ENCODE measurements at places on chromosomes 16 and 17.

GRCh38 chr17:39925282-39926134 lies 1.9 kb downstream of the ORMDL3 start:
- DNase-seq: no peak

DNA sequence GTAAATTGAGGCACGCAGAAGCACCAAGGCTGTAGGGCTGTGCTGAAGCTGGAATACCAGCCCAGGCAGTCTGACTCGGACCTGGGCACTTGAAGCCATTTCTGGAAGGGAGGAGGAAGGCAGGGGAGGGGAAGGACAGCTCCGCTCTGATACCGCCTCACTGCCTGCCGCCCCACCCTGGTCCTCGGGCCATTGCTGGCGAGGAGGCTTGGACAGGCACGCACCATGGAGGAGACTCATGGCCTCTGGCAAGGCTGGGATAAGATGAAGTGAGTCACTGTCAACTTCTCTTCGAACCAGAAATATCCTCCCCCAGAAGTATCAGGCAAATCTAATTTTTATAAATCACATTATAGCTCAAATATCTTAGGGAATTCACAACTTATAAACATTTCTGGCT lies 81.3 kb downstream of the SDK2 start:
- no peak for DNase-seq

DNA sequence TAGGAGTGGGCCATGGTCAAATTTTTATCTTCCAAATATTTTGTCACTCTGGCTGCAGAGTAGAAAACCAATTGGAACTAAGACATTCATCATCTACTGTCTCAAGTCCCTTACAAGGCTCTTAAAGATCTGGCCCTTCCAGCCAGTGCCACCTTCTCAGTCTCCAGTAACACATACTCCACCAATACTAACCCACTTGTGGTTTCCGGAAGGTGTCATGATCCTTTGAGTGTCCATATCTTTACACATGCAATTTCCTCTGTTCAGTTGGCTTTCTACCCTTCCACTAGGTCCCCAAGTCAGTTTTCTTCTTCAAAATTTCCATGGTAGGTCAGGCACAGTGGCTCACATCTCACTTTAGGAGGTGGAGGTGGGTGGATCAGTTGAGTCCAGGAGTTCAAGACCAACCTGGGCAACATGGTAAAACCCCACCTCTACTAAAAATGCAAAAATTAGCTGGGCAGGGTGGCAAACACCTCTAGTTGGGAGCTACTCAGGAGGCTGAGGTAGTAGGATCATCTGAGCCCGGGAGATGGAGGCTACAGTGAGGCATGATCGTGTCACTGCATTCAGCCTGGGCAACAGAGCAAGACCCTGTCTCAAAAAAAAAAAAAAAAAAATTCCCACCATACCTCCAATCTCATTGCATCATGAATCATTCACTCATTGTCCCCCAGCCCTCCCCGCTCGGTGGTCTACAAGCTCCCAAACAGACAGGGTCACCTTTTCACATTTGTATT lies 6.0 kb upstream of the GRB2 start:
- DNase-seq: no peak

GRCh38 chr16:86751076-86752030 lies 173.0 kb downstream of the FOXL1 start:
- DNase-seq: peak; percentile 78

DNA sequence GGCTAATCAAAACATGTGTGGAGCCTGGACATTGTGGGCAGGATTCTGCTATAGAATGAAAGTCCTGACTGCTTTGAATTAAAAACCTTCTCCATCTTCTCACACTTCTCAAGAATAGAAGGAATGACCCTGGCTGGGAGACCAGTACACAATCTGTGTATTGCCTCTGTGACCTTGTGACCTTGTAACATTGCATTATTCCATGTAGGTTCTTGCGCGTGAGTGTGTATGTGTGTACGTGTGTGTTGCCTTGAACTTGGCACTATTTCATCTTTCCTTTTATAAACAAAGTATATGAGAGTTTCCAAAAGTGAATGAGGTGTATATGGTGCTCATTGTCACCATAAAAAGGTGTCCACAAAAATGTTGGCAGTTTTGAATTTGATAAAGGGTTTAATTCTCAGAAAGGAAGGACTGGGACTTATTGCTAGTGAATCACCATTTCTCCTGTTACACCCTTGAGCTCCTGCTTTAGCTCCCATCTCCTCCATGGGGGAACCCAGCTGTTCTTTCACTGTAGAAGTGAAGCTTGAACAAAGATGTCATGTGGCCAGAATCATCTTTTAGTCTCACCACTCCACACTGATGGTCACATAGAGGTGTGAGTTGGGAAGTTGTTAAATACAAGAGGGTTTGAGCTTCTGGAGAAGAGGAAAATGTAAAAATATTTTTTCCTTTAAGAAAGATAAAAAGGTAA lies 244.9 kb downstream of the FTO start:
- DNase-seq: no peak

- DNase-seq: no peak
These were observed 47.6 kb upstream of the CBFA2T3 start for GRCh38 chr16:89024546-89025060.

- no peak for DNase-seq
These were observed 8.0 kb upstream of the KCNG4 start for GRCh38 chr16:84247844-84248243.

GRCh38 chr16:85502357-85502756 lies 110.8 kb upstream of the GSE1 start:
- no peak for DNase-seq

DNA sequence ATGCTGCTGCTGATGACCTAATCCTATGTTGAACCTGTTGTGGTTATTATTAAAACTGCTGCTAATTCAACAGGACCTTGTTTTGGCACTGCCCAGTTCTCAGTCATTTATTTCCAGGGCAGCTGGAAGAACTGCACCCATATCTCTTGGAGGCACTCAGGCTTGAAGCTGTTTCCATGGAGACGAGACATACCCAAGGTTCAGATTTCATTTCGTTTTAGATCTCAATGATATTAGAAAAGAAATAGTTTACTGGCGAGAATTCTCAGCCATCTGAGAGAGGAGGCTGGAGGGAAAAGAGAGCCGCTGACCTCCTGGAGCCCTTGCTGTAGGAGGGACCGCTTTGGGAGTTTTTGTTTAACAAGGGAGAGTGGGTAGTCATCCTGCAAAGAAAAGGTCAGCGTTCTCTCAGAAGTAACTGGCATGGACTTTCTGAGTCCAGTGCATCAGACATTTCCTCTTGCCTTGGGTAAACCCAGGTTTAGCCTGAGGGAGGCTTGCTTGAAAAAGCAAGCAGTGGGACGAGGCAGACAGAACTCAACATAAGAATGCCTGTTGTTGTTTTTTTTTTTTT lies 75.4 kb downstream of the YPEL2 start:
- DNase-seq: peak; percentile 60

DNA sequence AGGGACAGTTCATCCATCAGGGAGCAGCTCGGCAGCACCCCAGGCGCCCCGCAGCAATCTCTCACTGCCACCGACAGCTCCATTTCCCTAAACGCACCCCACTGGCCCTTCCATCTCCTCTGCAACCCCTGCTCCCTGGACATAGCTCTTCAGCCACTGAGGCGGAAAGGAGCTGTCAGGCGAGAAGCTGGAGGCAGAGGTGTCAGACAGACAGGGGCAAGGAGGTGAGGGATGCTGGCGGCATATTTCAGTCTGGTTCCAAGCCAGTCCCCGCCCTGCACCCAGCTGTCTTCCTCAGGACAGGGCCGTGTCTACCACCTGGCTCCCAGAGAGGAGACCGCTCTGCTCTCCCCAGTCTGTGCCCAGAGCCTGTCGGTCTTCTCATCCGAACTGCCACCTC lies 9.7 kb downstream of the ACLY start:
- no peak for DNase-seq

- DNase-seq: no peak
These were observed 236.0 kb upstream of the ELAC2 start for GRCh38 chr17:13253733-13254410.

GRCh38 chr16:11675561-11676511 lies 7.6 kb downstream of the SNN start:
- no peak for DNase-seq

Measured in fibroblast of pulmonary artery (primary cell).